ENCODE measurements at places on chromosomes 6 and 20.

- no peak for DNase-seq
Observed at GRCh38 chr6:26172608-26172968, 85.4 kb downstream of the HFE start.

GRCh38 chr6:56833127-56833791 lies 121.6 kb upstream of the BEND6 start:
- DNase-seq = no peak

DNA sequence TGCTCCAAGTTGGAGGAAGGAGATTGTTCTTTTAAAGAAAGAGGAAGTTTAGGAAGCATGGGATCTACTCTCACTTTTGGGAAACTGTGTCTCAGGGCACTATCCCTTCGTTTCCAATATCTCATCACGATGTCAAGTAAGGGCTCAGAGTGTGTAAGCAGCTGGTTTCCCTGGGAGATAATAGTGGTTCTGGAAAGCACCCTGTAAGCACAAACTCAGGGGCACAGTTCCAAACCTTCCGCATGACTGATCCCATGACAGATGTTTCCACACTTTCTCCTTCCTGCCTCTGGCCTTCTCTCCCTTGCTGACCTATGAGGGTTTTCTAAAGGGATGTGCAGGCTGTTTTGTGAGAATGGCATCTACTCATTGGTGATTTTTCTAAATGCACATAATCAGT lies 33.9 kb downstream of the ADTRP start:
- no peak for DNase-seq

DNA sequence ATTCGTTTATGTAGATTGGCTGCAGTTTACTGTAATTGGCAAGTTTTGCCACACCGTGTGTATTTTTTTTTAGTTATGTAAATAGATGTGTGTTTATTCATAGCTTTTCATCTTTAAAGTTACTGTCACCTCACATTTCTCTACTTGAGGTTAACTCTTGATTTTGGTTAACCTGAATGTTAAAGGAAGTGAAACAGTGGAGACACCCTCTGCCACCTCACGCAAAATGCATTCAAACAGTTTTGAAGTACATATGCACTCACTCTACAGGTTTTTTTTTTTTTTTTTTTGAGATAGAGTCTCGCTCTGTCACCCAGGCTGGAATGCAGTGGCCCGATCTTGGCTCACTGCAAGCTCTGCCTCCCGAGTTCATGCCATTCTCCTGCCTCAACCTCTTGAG lies 17.7 kb downstream of the OR2A4 start:
- DNase-seq = no peak

GRCh38 chr6:38510205-38510604 lies 129.5 kb downstream of the BTBD9 start:
- DNase-seq = no peak

GRCh38 chr6:72955666-72956065 lies 269.6 kb downstream of the KHDC1L start:
- DNase-seq = no peak

DNA sequence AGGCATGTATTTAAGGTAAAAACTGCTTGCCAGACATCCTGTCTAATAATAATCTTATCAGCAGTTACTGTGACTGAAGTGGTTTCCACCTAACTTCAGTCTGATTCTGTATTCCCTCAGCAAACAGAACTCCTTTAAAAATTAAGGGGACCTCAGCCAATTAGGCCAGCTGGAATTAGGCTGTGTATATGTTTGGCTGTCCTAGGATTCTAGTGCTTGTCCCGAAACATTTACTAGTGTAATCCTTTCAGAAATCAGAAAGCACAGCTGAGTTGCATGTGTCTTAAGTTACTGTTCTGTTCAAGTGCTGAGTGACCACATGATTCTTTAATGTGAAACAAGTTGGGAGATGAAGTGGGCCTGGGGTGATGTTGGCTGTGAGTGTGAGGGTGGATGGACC lies 120.9 kb upstream of the SUPT3H start:
- no peak for DNase-seq

- DNase-seq = no peak
Observed at GRCh38 chr20:36644032-36644705, 1.8 kb downstream of the SLA2 start.

DNA sequence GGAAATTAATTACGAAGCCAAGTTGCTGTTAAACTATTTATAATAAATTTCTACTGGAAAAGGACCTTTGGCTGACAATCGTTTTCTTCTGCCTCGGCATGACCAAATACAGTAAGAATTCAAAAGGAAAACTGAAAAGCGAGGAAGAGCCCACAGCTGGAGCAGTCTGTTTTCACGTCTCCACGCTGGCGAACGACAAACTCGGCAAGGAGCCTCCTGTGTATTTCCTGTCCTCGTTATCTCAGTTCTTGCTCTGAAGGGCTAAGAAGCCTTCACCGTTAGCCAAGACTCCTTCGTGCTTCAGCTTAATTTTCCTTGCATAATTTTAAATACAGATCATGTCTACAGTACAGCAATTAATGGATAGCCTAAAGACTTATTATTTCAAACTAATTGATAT lies 214.3 kb upstream of the PLCB4 start:
- DNase-seq = no peak

GRCh38 chr6:90458353-90459224 lies 128.3 kb downstream of the MAP3K7 start:
- peak; percentile 12 for DNase-seq

Measured in activated naive CD4-positive, alpha-beta T cell (primary cell).